ENCODE measurements at places on chromosomes 16 and 17.
A peak's percentile ranks its signal among the peaks of the same experiment; 100 is the strongest.

DNA sequence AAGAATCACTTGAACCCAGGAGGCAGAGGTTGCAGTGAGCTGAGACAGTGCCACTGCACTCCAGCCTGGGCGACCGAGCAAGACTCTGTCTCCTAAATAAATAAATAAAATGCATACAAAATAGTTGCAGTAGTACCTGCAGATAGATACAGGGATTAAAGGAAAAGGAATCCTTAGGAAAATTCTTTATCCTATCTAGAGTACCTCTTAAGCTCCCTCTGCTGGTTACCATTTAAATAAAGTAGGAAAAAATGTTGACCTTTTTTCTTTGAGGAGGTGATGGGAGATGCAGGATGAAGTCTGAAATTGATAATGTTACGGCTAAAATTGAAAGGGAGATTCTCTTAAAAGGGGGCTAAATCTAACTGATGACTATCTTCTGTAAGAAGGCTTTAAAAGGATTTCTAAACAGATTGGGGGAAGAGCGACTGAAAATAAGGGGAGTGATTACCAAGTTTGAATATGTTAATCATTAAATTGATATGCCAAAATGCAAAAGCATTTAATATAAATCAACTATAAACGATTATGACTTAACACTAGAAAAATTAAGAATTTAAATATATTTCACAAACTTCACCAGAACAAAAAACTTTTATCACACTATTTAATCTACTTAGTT, 29.4 kb downstream of the C16orf87 start:
- peak; percentile 41 for DNase-seq

GRCh38 chr16:70752426-70752825, 48.5 kb downstream of the VAC14 start:
- DNase-seq, result no peak

- no peak for DNase-seq
Measured at GRCh38 chr17:48912476-48912875, 4.3 kb downstream of the UBE2Z start.

DNA sequence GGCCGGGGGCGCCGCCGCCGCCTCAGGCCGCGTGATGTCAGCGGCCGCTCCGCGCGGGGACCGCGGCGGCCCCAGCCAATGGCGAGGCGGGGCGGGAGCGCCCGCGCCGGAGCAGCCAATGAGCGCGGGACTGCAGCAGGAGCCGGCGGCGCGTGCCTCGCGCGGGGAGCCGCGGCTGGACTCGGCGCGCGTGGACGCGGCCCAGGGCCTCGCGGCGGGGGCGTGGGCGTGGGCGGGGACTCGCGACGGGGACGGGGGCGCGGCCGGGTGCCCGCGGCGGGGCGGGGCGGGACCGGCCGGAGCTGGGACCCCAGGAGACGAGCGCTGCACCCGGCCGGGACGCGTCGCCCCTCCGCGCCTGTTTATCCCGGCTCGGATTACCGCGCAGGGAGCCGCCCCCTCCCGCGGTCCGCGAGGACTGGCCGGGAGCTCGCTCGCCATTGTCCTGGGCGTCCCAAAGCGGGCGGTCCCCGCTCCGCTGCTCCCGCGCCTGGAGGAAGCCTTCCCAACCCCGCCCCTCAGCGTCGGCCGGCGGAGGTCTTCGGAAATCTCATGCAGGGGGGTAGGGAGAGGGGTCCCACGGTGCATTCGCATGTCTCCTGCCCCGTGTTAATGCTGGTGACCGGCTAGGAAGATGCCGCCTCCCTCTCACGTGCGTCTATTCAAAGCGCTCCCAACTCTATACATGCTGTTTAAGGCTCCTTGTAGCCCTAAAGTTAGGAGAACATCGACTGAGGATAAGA, at the start of gene RNF157:
Gene RNF157 (minus strand): TSS at position 33 of the 743 bp plus-strand sequence. CDS start 253 bp downstream, outside the sequence.
- peak; percentile 43 for DNase-seq

- DNase-seq, result no peak
Measured at GRCh38 chr16:7689234-7689633, 356.6 kb downstream of the RBFOX1 start.

DNA sequence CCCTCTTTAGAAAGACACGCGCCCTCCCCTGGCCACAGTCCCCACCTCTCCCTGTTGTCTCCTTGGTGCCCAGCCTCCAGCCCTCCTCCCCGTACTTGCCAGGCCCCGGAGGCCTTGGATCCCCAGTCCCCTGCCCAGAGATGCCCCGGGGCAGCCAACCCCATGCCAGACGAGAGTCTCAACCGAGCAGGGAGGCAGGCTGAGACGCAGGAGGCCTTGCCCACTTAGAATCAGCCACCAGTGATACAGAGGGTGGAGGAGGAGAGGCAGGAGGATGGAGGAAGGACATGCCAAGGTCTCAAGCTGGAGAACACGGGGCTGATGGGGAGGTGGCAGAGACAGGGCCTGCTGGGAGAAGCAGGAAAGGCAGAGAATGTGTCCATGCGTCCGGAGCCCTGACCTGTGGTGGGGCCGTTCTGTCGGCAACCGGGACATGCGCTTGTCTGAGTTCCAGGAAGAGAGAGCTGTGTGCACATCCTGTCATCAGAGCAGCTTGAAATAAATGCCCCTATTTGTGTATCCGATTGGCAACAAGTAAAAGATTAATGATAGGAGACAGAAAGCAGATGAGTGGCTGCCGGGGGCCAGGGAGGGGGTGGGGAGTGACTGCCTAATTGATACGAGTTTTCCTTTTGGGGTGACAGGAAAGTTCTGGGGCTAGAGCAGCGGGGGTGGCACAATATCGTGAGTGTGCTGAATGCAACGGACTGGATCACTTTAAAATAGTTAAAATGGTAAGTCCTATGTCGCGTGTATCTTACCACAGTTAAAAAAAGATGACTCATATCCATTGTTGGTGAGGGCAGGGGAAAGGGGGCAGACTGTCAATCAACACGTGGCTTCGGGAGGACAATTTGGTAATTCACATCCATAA, 44.7 kb upstream of the MEAK7 start:
- no peak for DNase-seq

DNA sequence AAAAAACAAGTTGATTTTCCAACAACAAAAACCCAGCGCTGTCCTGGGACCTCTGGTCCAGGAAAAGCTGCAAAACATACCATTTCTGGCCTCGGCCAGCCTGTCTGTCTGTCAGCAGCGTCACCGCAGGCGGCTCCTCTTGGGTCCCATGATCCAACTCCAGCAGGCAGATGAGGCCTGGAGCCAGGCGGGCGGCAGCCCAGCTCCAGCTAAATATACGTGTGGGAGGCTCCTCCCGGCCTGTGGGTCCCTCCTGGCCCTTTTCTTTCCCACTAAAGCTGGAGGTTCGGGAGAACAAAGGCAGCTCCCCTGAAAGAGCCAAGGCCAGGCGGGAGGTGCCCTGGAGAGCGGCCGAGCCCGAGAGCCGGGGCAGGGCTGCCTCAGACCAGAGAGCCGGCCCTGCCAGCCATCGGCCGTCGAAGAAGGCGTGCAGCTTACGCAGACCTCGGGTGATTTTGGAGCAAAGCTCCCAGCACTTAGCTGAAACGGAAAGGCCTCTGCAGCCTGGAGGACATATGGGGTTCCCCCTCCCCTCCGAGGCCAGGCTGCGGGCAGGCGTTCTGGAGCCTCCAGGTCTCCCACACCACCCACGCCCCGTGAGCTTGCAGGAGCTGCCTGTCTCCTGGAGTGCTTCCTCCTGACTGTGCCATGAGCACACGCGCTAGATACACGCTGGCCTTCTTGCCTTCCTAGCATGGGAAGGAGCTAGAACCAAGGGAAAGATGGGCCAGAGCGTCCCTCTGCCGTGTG, 19.9 kb upstream of the JPH3 start:
- peak; percentile 80 for DNase-seq

- no peak for DNase-seq
Measured at GRCh38 chr16:23391381-23392222, 61.4 kb downstream of the COG7 start.

- peak; percentile 100 for DNase-seq
Measured at GRCh38 chr16:57185945-57186871, at the start of the genes PSME3IP1 and RSPRY1. PSME3IP1 (minus strand) TSS chr16:57186039; CDS start chr16:57173854, 12,185 bp downstream. RSPRY1 (plus strand) TSS chr16:57186329; CDS start chr16:57204659, 18,330 bp downstream.

GRCh38 chr16:83100679-83101078, 473.9 kb downstream of the CDH13 start:
- DNase-seq, result no peak

DNA sequence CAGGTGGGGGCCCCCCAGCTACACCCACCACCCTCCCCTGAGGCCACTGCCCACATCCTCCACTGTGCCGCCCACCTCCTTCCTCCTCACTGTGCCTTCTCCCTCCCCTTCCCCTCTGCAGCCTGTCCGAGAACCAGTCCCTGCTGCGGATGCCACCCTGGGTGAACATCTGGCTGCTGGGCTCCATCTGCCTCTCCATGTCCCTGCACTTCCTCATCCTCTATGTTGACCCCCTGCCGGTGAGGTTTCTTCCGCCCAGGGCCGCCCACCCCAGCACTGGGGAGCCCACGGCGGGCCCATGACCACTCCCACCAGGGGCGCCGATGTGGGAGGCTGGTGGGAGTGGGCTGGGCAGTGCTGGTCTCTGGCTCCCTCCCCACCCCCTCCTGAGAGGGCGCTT, 22.1 kb downstream of the RABEP2 start:
- DNase-seq, result no peak

GRCh38 chr16:8720967-8721308, 46.5 kb downstream of the ABAT start:
- no peak for DNase-seq

DNA sequence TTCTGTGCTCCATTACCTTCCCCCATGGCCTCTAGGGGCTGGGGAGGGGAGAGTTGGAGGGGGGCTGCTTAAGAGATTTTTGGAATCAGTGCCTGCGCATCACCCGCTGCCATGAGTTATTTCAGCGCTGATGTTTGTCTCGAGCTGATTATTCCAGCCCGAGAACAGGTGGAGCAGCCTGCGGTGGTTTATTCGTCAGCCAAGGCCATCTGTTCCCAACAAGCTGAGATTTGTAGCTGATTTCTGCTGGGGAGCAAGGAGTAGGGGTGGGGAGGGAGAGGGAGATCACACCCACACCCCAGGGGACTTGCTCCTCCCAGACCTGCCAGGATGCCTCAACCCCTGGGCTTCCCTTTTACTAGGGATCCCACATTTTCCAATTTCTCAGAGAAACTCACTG, 23.1 kb downstream of the PIPOX start:
- DNase-seq, result no peak

DNA sequence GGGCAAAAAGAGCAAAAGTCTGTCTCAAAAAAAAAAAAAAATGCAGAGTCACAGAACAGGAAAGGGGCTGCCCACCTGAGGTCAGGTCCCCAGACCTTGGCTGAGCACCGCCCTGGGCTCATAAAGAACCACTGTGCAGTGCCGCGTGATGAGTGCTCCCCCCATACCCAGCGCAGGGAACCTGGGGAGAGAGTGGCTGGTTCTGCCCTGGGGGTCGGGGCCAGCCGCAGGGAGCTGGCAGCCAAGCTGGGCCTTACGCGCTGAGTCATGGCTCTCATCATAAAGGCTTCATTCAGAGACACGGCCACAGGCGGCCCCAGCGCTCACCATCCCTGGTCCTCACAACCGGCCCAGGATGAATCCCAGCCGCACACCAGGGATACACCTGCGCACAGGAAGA, 80.7 kb downstream of the RAB11FIP4 start:
- DNase-seq, result no peak

GRCh38 chr17:45734598-45734997, 49.5 kb upstream of the CRHR1 start:
- no peak for DNase-seq

DNA sequence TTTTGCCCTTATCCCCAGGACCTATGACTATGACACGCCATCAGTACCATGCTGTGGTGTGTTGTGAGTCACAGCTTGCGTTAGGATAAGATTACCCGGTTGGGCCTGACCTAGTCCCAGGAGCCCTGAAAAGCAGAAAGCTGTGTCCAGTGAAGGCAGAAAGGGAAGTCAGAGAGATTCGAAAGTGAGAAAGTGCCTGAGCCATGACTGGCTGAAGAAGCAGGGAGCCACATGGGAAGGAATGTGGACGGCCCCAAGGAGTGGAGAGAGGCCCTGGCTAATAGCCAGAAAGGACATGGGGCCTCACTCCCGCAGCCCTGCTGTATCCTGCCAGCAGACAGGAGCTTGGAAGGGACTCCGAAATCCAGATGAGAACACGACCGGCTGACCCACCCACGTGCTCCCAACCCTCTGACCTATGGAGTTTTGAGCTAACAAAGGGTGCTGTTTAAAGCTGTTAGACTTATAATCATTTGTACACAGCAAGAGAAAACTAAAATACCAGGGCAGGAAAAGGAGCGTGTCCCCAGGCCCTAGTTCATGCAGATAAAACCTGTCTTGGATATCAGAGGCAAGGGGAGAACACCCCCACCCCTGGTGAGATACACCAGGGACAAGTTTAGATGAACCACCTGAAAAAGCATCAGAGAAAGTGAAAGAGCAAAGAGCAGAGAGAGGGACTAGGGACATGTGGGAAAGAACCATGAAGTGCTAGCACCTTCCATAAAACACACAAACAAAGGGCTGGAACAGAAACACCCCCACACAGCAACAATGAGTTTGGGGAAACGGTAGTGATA, 115.3 kb downstream of the SLC39A11 start:
- DNase-seq, result peak; percentile 89

DNA sequence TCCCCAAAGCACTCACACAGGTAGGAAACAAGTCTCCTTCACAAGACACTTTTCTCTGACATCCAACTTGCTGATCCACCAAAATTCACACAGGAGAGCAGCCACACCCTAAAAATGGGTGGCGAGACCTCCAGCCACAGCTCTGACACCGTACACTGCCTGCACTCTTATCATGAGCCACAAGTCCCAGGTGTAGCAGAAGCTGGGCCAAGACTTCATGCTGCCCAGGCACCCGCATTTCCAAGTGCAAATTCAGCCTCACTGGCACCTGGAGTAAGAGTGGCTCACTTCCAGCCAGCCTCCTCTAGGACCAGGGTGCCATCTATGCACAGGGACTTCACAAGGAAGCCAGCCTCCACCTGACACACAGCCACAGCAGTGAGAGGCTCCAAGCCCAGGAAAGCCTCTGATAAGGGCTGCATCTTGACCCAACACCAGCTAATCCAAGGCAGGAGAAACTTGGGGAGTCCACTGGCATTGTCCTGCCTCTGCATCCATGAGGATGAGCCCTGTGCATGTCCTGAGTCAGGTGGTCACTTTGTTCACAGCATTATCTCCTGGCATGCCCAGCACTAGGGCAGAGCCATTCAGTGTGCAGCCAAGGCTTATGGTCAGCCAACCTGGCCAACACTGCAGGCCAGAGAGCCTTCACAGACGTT, 2.6 kb upstream of the ZNF768 start:
- no peak for DNase-seq

- DNase-seq, result no peak
Measured at GRCh38 chr17:77204536-77204935, 63.8 kb downstream of the SEC14L1 start.

DNA sequence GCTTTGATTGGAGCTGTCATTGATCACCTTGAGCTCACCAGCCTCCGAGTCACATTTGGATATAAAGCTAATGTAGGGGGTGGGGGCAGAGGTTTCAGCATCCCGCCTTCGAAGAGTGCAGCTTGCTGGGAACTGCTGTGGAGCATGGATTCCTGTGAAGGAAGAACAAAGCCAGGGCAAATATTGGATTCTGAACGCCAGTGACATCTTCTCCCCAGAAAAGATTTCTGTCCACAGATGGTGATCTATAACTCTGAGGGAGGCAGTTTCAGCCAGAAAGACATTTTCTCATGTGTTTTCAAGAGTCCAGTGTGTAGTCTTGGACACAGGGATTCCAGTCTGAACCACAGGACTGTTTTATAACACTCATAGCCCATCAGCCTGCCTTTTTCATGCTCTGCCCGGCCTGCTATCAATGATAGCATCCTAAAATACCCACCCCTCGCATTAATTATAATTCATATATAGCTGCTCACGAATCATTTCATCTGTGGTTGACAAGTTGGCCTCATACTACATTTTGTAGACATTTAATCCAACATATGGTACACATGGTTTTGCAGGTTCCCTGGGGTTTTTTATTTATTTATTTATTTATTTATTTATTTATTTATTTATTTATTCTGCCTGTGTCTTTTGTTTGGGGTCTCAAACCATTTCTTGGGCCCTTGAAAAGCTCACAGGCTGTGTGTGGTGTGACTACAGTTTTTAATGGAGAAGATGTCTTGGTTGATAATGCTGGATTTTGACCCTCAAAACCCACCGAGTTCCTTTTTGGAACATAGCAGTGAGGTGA, 47.1 kb upstream of the SALL1 start:
- no peak for DNase-seq

Data from astrocyte of the spinal cord (primary cell).